ENCODE measurements at places on chromosomes 12 and 14. TPM values are rescaled to one million over a fixed set of nuclear protein-coding genes. Genes with fewer than 3 reads are reported as not detected.

Gene PRH2
- not detected for total RNA-seq

Gene GSG1
- not detected for total RNA-seq

- no peak for DNase-seq
Measured at GRCh38 chr12:110200124-110200417, 75.9 kb downstream of the IFT81 start.

DNA sequence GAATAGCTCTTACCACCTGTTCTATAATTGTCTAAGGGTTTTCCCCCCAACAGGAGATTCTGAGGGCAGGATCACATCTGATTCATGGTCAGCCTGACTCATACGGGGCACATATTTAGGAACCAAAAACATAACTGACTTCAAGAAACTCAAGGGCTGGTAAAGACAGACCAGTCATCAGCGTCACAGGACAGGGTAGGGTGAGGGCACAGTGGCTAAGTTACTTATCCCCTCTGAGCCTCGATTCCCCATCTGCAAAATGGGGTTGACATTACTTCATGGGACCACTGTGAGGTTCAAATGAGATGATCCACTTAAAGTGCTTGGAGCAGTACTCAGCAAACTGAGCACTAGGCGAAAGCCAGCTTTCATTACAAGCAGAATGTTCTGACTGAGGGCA, 606 bp downstream of the CINP start:
- no peak for DNase-seq

DNA sequence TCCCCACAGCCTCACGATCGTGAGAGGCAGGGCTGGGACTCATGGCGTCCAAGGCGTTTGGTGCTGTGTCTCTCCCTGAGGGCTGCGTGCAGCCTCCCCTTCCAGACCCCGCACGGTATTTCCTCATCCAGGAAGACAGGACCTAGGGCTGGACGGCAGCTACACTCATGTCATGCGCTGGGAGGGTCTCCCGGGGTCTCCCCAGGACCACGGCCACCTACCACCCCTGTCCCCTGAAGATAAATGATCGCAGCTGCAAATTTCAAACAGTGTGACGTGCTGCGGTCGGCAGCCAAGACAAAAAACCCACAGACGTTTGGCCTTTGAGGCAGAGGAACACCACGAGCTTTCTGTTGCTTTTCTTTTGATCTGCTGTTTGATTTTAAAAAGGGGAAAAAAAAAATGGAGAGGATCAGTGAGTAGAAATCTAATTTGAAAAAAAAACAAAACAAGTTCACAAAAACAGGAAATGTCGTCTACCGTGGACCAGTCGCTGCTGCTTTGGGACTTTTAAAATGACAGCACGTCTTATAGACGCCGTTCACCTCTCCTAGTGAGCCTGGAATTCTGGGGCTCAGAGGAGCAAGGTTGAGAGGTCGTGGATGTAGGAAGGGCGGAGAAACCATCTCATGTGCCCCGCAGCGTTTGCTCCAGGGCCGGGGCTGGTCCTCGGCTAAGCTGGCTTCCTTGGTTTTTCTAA, 237.6 kb downstream of the SLC41A2 start:
- DNase-seq = no peak

- no peak for DNase-seq
Measured at GRCh38 chr14:76653875-76654572, 107.2 kb upstream of the VASH1 start.
